ENCODE measurements at places on chromosomes 4 and X.
A peak's percentile ranks its signal among the peaks of the same experiment; 100 is the strongest.

GRCh38 chrX:151871244-151871643 is 41.4 kb upstream of the MAGEA4 start:
- DNase-seq: no peak

GRCh38 chrX:109732807-109733612 is at the start of gene ACSL4:
Gene ACSL4 (minus strand): TSS chrX:109733257. CDS start chrX:109683363, 49,894 bp downstream.
- DNase-seq: peak; percentile 47

- DNase-seq: no peak
These were observed 131.8 kb downstream of the AFF1 start for GRCh38 chr4:87066403-87067123.

- no peak for DNase-seq
These were observed 34.2 kb downstream of the FAT1 start for GRCh38 chr4:186689476-186689875.

DNA sequence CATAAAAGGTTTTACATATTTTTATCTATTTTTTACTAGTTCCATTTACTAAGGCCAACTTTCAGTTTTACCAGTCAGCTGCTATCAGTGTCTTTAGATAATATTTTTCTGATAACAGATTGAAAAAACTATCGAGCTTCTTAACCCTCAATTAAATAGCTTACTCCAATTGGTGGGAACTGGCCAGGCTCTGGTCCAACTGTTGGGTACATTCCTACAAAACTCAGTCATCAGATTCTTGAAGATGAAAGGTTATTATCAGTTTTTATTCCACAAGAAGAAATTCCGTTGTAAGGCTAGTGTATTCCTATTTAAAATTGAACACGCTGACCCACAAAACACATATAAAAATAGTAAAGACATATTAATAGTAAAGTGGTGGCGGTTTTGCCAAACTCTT is 346.2 kb downstream of the MAPK10 start:
- DNase-seq: no peak

DNA sequence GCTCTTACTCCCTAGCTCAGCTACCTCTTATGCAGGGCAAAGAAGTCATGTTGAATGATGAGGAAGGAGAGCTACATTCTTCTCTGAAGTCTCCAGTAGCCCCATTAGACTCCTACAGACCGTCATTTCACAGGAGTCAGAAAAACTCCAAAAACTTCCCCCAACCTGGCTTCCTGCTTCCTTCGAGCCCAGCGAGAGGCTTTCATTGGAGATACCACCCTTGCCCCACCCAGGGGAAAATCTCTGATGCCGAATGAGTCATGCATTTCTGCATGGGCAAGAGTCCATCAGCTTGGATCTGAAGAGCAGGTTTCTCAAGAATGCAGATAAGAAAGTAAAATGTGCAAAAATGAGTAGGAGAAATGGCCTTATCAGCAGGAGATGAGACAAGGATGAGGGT is 53.0 kb downstream of the ARSF start:
- no peak for DNase-seq

- no peak for DNase-seq
These were observed 76.3 kb downstream of the EVC start for GRCh38 chr4:5787311-5787710.

DNA sequence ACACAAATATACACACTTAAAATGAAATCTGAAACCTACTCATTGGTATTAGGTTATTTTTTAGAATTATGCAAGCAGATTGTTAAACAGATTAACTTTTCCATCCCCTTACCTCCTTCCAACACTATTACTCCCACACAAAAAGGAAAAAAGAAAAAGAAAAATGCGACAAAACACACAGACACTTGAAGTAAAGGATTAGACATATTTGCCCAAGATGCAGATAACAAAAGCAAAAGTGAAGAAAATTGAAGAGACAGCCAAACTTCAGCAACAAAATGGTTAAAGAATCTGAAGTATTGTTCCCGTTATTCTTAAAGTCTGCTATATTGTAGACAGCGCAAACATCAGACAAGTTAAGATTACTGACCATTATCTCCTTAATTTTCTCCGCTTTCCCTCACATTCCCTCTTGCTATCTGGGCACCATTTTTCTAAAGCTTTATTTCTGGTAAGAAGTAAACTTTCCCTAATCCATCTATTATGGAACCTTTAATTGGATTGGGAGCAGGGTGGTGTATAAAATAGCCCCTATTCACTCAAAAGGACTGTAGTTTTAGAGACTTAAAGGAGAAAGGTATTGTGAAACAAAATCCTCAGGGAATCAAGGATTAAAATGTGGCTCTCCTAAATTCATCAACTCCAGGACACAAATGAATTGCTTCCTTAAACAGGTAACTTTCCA is 34.7 kb upstream of the MAB21L2 start:
- DNase-seq: no peak

DNA sequence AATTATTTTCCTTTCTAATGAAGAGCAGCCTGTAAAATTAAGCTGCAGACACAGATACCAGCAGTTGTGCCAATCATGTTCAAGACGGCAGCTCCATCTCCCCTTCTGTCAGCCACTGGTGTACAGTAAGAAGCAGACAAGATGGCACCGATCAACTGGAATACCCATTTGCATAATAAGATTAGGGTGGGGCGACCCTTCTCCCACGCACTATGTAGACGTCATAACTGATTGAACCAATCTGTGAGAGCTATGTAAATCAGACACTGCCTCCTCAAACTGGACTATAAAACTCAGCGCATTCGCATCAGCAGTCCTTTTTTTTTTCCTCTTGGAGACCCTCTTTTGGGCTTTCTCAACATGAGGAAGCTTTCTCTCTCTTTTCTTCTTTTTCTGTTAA is 40.4 kb upstream of the INTS6L start:
- no peak for DNase-seq

- DNase-seq: no peak
These were observed 32.1 kb upstream of the GTPBP6 start for GRCh38 chrX:350534-351323.

DNA sequence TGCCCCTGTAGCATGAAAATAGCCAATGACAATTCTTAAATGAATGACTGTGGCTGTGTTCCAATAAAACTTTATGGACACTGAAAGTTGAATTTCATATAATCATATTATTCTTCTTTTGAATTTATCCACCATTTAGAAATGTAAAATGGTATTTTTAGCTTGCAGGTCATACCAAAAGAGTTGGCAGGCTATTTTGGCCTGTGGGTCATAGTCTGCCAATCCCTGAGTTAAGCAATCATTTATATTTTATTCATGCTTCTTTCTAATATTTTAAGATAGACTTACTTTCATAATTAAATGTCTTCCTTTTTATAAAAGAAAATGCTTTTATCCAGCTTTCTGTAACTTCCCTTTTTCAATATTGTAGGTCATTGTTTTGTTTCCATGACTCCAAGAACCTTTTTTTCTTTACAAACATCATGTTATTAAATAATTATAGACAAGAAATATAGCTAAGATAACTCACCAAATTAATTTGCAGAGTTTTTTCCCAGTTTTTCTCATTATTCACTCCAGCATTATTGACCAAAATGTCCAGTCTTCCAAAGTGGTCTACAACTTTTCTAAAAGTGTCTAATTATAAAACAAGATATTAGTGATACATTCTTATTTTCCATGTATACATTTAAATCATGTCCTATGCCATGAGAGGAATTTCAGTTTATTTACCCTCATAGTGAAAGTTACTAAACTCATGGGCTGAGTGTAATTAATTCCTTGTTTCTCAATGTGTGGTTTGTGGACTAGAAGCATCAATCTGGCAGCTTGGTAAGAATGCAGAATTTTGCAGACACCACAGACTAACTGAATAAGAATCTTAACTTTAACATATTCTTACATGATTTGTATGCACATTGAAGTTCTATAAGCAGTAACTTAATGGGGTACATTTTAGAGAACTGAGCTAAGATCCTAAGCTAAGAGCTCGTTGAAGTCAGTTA is 4.5 kb downstream of the HPGD start:
- no peak for DNase-seq

DNA sequence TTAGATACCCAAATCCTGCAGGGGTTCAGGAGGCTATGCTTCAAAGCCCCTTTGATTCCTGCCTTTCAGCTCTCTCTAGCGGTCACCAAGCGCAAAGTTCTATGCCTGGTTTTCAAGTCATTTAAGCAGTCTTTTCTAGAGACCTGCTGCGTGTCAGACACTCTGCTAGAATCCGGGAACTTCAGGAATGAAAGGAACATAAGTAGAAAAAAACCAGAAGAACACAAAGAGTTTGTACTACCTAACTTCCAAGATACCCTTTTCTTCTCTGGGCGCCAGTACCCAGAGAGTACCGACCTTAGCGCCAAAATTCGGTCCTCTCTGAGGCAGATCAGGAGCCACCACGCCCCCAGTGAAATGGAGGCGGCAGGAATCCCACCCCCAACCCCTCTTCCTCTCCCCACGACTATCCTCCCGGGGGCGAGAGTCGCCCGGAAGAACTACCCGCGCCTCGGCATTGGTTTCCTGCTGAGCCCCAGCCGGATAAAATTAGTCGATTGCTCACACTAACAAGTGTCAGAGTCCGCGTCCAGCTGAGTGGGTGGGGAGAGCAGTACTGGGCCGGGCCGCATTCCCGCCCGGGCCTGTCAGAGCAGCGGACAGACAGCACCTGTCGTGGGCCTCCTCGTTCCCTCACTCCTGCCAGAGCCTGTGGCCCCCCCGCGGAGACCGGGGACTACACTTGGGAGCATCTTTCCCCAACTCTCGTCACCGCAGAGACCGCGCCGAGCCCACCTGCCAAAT is 78.8 kb downstream of the RLIM start:
- no peak for DNase-seq

DNA sequence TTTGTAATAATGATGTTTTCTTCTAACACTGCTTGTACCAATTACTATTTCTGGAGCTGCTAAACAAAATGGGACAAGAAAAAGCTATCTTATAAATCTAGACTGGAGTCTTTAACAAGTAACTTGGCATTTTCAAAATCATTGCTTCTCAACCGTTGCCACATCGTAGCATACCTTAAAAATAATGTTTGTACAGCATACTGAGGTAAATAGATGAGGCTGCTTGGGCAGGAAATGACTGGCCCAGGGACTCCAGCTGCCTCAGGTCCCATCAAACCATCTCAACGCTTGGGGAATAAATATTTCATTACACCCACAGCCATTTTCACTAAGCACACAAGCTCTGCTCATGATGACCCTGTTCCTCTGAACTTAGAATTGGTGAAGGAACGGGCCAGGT is 115.1 kb downstream of the SPANXA1 start:
- DNase-seq: no peak

GRCh38 chr4:102469806-102470205 is 31.4 kb upstream of the NFKB1 start:
- DNase-seq: no peak

GRCh38 chrX:97909245-97909644 is 1025.5 kb downstream of the RPA4 start:
- no peak for DNase-seq

DNA sequence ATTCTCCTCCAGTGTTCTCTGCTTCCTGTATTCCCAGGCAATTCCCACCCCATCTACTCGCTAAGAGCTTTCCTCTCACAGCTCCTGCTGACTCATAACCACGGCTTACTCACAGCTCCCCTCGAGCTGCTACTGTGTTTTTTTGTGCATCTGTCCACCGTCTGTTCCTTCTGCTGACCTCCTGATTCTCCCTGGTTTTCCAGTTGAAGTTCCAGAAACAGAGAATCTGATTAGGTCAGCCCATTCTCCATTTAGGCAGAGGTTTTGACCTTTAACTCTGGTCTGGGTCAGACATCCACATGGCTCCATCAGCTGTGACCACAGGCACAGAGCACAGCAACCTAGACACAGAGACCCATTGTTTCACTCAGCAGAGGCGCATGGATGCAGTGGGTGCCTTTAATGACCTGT is 5.5 kb upstream of the SMIM20 start:
- no peak for DNase-seq

- no peak for DNase-seq
These were observed 732.5 kb upstream of the AGA start for GRCh38 chr4:178174756-178175155.

GRCh38 chr4:26457412-26457811 is 32.9 kb downstream of the CCKAR start:
- no peak for DNase-seq

DNA sequence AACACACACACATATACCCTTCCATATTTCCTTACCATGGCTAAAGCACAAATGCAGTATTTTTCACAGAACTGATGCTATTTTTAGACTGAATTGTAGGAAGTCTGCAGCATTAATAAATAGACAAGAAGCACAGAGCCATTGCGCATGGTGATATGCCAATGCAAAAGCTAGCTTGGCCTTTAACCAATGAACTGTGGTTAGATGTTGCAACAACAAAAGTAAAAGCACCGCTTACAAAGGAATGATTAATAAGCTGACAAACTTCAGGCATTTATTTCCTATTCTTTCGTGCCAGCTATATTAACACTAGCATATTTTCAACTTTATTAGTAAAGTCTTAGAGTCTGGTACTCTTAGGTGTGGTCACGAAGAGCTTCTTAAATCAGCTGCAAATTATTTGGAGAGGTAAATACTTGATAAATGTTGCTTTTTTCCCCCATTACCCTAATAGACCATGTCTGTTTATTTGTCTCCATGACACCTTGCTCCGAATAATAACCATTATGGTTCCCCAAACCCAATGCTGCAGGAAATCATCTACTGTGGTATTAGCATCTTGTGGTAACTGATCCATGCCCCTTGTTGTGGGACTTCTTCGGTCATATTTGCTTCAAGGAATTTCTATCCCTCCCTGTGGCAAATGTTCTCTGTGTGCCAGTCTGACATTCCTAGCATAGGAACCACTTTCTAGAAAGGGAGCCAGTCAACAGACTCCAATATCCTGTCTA is 306.1 kb upstream of the TAPT1 start:
- DNase-seq: no peak

GRCh38 chr4:147157860-147158701 is 212.4 kb upstream of the TTC29 start:
- DNase-seq: no peak

DNA sequence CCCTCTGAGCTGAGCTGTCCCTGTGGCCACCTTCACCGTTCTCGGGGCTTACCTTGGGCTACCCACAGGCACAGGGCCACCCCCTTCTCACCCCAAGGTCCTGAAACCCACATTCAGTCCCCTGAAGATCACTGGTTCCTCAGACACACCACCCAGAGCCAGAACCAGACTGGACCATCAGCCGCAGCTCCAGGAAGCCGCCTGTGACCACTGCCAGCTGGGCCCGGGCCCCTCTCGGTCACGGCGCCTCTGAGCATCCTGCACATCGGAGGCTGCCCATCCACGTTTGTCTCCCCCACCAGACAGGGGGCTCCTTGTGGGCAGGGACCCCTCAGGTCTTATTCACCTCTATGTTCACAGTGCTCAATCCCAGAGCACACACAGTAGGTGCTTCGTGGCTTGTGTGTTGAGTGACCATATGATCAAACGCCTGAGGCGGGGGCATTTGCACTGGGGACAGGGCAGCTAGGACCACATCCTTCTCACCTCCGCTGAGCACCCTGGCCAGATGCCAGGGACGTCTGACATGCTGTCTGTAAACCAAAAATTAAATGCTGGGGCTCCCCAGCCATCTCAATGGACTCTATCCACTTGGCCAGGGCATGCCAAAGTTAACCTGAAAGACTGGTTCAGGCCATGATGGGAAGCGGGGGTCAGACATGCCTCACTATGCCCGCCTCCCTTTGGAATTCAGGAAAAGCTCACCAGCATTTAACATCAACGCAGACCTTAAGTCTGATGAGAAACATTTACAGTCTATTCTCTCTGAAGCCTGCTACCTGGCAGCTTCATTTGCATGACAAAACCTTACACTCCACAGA is 109.4 kb upstream of the AFAP1 start:
- no peak for DNase-seq

- no peak for DNase-seq
These were observed 148.7 kb upstream of the TBC1D9 start for GRCh38 chr4:140904904-140905303.

- no peak for DNase-seq
These were observed 36.0 kb downstream of the P2RY8 start for GRCh38 chrX:1500701-1501624.

- no peak for DNase-seq
These were observed 5.2 kb upstream of the ENAM start for GRCh38 chr4:70623323-70623722.

Data from NCI-H187 (cell line).